ENCODE measurements at places on chromosomes 5 and 9.

DNA sequence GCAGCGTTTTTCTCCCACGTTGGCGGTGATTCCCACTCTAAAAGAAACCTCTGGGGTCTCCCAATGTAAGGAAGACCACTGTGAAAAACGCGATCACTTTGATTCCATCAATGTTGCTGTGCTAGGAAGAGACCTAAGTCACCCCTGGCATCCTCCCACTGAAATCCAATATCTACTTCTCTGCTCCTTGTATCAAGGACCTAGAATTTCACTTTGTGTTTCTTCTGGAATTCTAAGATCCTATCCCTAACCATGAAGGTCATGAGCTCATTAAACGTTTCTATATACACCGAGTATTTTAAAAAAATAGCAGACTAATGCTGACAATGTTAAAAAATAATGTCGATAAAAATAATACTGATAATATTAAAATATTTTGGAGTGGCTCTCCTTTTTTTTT lies 118.8 kb upstream of the MYO10 start:
- no peak for DNase-seq

GRCh38 chr9:112508377-112508776 lies 21.8 kb downstream of the KIAA1958 start:
- no peak for DNase-seq

- no peak for DNase-seq
Measured at GRCh38 chr5:56060276-56061110, 65.7 kb upstream of the IL6ST start.

DNA sequence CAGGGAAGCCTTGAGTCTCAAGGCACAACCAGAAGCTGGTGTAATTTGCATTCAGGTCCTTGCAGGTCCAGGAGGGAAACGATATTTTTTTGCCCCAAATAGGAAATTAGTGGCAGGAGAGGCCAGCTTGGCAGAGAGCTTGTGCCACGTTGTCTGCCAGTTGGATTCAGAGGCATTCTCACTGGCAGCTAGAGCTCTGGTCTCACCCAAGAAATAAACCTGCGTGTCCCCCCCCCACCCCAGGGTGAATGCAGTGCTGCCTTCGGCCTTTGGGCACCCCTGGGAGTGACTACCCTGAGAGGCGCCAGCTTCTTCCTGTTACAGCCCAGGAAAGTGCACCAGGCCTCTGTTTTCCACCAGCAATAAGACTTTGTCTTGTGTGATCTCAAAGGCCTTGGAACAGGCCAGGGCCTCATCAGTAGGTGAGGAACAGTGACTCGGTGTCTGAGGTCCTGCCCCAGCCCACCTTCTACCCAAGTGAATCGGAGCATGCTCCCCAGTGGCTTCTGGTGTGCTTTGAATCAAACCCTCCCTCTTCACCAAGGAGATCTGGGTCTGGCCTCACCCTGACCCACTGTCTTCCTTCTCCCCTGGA lies 68.4 kb downstream of the HSPA4 start:
- DNase-seq: no peak

DNA sequence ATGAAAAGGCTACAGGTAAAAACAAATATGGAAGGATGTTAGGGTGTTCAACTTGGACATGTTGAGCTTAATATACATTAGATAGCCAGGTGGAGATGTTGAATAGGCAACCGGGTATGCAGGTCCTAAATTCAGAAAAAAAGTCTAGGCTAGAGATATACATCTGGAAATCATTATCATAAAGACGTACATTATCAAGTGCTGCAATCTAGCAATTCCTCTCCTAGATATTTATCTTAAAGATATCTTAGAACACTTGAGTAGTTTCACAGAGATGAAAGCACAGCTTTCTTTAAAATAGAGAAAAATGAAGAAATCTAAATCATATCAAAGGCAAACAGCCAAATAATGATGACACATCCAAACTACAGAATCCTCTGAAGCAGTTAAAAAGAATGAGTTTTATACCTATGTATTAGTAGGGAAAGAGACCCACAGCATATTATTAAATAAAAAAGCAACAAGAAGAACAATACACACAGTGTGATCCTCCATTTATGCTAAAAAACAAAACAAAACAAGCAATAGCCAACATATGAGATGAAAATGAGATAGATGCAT lies 3.8 kb downstream of the NUDCD2 start:
- DNase-seq: no peak

GRCh38 chr9:124886866-124887492 lies 25.0 kb downstream of the ARPC5L start:
- DNase-seq: no peak

- peak; percentile 6 for DNase-seq
Measured at GRCh38 chr5:169626779-169627178, 10.3 kb upstream of the DOCK2 start.

DNA sequence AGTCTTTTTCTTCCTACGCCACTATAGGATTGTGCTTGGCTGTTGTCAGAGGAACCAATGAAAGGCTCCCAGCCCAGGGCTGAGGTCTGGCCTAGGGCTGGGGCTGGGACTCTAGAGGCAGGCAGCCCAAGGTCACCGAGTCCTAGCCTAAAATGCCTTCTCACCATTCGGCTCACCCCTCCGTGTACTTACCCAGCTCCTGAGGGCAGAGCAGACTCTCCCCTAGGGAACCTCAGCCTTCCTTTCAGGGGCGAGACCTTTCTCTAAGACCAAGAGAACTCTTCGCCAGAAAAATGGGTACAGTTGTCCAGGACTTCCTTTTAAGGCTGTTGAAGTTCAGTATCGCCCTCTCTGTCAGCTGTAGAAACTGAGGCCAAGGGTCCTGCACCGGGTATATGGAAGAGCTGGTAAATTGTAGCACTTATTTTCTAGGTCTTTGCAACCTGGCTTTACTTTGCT lies 1.7 kb upstream of the SPRY4 start:
- DNase-seq: peak; percentile 70

GRCh38 chr9:99352826-99353225 lies 130.7 kb downstream of the SEC61B start:
- no peak for DNase-seq

DNA sequence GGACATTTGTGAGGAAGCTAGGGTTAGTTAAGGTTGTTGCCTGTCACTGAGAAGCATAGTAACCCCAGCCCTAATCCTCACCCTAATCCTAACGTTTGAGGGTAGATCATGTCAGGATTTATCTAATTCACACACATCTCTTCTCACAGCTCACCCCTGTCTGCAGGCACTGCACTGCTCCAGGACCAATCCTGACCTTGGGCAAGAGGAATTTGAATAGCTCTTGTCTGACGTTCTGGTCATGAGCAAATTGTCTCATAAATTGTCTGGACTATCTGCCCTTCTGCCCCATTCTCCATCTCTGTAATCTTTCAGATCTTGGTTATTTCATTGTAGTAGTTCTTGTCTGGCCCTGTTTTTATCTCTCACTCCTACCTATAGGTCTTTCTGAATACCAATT lies 18.7 kb downstream of the CRHBP start:
- no peak for DNase-seq

GRCh38 chr5:120817044-120817985 lies 353.2 kb downstream of the PRR16 start:
- DNase-seq: no peak

DNA sequence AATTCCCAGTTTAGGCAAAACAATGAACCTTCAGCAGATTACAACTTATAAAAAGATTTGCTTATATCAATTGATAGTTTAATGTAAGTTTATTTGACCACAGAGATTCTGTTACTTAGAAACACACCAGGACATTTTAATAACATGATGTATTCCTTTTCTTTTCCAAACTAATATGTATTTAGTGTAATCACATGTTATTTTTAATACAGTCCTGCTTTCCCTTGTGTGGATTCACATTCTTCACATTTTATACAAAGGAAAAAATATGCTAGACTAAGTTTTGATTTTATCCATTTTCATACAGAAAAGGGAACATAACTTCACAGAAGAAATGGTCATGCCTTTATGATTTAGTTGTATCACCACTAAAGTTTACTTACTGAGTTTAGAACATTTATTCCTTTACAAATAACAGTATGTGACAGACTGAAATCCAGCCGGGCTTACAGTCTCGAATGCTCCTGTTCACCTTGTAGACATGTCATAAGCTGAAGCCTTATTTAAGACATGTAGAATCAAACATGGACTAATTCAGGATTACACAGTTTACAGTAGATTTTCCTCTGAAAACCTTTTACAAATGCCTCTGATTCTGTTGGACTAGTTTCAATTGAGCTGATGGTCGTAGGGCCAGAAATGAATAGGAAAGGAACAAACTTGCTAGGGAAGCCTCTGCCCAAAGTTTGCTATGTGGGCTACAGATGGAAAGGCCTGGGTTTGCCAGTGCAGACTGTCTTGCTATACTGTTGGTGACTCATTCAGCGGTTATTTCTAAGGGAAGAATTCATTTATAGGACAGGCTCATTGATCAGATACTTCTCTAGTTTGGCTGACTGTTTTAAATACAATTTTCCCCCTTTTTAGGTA lies 6.6 kb upstream of the ASPN start:
- no peak for DNase-seq

DNA sequence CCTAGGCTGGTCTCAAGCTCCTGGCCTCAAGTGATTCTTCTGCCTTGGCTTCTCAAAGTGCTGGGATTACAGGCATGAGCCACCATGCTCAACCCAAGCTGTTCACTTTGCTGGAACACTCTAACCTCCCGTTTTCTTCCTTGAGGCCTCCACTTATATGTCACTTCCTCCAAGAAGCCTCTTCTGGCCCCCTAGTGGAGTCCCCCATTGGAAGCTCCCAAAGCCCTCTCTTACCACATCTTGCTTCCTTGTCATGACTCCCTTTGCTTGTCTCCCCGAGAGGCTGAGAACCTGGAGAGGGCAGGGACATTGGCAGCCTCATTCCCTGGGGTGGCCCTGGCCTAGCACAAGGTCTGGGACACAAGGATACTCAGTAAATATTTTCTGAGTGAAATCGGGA lies 80.8 kb downstream of the PDE6A start:
- DNase-seq: no peak

DNA sequence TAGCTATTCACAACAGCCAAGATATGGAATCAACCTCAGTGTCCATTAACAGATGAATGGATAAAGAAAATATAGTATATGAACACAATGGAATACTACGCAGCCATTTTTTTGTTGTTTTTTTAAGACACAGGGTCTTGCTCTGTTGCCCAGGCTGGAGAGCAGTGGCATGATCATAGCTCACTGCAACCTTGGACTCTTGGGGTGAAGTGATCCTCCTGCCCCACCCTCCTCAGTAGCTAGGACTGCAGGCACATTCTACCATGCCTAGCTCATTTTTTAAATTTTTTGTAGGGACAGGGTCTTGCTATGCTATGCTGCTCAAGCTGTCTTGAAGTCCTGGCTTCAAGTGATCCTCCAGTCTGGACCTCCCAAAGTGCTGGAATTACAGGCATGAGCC lies 38.5 kb downstream of the CERT1 start:
- no peak for DNase-seq

DNA sequence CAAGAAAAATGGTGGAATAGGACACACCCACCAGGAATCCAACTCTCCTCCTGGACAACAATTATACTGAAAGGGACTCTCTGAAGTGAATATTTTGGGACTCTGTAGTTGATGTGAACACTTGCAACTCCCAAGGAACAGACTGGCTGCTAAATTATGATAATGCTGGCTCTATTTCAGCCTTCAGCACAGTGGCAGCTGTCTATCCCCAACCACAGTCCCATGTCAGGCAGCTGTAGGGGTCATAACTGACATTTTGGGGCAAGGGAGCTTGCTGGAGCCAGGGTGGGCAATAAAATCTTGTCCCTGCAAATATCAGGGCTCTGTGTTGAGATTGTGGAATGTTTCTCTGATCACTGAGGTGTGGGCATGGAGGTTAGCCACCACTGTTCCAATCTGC lies 14.2 kb downstream of the SPATA31E1 start:
- DNase-seq: no peak

GRCh38 chr5:147487031-147487750 lies 22.7 kb downstream of the DPYSL3 start:
- no peak for DNase-seq

GRCh38 chr9:30348904-30349303 lies 2035.5 kb upstream of the ACO1 start:
- DNase-seq: no peak

DNA sequence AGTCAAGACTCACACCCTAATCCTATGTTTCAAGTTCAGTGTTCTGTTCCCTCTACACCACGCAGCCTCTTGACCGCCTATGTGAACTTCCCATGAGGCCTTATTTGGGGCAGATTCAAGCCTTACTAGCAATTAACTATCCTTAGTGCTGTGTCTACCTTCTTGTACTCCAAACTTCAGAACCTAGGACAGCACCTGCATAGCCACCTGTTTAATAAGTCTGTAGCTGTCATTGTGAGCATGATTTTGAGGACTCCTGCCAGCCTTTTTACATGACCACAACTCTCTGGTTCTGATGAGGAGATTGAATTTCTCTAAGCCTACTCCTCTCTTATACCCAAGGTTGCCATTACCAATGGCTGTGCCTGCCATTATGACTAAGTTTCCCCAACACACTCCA lies 50.8 kb upstream of the PCSK1 start:
- DNase-seq: peak; percentile 64

GRCh38 chr9:133862585-133863256 lies 124.6 kb upstream of the SARDH start:
- DNase-seq: no peak

DNA sequence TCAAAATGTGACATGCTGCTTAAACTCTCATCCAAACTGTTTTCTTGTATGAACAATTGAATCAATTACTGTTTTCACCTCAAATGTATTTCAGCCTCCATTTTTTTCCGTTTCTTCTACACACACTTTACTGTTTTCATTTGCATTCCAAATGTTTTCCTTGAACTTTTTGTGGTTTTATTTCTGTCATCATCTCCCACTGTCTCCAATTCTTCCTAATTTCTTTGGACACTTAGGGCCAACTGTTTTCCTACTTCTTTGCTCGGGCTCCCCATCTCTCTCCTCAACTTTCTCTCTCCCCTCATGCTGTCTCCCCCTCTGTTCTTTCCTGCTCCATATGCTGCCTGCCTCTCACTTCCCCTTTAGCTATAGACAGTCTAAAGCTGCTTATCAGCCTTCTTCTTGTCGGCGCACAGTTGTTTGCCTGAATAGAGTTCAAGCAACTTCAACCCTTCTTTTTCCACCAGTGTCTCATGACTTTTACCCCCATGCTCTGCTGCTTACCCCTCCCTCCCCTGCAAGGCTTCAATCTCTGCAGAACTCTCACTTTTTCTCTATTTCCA lies 443.4 kb downstream of the DTWD2 start:
- DNase-seq: no peak

DNA sequence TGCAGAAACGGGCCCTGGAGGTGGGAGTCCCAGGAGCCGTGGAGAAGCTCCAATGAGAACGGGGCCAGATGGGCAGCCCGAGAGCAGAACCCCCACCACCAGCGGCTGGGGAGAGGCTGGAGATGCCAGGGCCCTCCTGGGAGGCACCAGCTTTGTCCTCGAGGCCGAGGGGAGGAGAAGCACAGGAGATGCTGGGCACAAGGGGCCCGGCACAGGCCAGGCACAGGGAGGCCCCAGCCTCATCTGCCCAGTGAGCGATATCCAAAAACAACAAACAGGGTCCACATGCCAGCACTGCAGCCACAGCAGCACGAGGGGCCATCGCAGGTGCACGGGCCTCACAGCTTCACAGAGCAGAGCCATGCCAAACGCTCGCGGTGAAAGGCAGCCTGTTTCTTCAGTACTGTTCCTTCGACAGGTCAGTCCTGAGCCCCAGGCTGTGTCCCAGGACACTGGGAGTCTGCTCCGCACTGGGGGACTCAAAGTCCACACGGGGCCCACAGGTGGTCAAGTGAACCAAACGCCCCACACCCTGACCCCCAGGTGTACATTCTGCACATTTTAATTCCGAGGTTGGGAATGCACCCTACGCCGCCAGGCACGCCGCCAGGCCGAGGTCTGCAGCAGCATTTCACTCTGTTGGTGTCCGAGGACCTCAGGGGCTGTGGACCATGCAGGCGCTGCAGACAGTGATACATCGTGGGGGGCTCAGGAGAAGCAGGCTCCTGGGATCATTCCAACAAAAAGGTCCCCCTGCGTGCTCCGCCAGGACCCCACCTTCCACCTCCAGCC lies 9.5 kb downstream of the LPCAT1 start:
- DNase-seq: no peak

Data from RKO (cell line).